ENCODE measurements at places on chromosomes 1 and 21.
A peak's percentile ranks its signal among the peaks of the same experiment; 100 is the strongest.

DNA sequence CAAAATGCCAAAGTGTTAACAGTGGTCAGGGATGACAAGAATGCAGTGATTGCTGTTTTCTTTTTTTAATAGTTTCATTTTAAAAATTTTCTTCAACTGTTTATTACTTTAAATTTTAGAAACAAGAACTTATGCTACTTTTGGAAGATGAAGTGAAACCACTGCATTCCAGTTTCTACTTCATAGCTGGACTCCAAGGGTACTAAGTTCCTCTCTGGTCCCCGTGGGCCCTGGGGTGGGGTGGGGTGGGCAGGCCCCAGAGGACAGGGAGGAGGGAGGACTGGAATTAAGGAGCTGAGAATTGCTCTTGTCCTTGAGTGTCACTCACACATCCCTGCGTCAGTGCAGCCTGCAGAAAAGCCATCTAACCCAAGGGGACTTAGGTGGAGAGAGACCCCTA, 97.3 kb downstream of the RAVER2 start:
- DNase-seq: no peak

GRCh38 chr1:47225430-47226100, 6.5 kb downstream of the TAL1 start:
- no peak for DNase-seq

DNA sequence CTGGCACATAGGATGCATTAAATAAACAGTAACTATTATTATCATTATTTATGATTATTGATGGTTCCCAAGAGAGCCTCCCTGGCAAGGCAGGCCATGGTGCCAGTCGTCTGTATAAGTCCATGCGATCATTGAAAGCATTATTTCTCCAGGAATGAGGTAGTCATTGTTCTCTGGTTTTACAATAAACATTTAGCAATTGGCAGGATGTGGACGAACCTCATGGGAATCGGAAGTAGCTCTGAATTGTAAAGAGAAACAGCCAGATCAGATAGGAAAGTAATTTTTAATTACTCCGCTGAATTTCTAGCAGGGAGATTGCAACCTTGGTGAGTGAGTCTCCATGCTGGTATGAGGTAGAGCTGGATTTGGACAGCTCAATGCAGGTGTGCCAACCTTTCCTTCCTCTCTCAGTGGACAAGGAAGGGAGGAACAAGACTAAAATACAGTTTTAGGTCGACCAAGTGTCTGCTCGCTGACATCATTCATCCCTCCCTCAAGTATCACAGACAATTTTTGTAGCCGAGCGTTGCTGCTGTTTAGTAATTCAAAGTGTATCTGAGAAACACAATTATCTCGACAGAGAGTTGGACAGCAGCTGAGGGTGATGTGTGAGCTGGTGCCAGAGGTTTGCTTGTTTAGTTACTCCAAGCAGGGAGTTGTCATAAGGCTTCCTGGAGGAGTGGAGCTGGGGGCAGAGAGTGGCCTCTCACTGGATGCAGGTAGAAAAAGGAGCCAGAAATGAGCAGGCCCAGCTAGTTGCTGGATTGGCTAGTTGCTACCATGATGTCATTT, 250.8 kb downstream of the KCNJ6 start:
- DNase-seq: no peak

- no peak for DNase-seq
Measured at GRCh38 chr21:29034678-29035077, 10.2 kb downstream of the USP16 start.

DNA sequence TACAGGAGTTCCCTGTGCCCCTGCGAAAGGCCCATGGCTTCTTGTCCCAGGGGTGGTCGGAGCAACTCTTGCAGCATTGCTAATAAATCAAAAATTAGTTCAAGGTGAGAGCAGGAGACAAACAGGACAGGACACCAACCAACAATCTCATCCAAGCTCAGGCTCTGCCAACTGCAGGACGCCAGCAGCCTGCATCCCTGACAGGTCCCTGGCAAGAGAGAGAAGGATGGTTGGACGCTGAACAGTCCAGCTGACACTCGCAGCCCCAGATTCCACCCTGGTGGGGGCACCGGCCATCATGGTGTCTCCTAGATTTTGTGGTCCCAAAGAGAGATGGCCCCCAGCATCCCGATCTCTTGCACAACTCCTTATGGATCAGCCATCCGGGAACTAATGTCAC, 142.1 kb upstream of the VAMP3 start:
- no peak for DNase-seq

DNA sequence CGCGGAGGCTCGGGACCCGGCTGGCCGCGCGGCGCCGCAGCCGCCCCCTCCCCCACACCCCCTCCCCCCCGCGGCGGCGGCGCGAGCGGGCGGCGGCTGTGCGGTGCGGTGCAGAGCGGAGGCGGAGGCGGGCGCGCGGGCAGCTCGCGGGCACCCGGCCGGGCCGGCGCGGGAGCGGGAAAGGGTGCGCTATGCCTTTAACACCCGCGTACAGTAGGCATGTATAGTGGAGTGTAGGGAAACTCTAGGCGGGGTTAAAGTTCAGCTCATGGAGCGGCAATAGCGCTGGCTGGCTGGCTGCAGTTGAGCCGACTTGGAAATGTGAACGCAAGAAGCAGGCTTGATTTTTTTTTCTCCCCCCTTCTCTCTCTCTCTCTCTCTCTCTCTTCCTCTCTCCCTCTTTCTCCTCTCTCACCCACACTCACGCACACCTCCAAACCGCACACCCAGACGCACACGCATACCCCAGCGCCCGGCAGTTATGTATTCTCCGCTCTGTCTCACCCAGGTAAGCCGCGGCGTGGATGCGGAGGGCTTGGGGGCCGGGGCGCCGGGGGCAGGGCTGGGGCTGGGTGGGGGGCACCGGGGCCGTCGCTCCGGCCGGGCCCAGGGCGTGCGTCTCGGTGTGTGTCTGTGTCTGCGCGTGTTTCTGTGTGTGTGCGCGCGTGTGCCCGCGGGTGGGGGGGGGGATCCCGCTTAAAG, at the start of gene NFIA:
NFIA (plus strand) TSS at position 251 of the 702 bp plus-strand sequence.
- DNase-seq: no peak

GRCh38 chr21:16992448-16992847, 520.4 kb upstream of the CXADR start:
- no peak for DNase-seq

- no peak for DNase-seq
Measured at GRCh38 chr1:156281693-156282478, 739 bp downstream of the SMG5 start.

- no peak for DNase-seq
Measured at GRCh38 chr21:38561613-38562581, 63.6 kb upstream of the ERG start.

GRCh38 chr21:41753006-41753898, 13.6 kb downstream of the RIPK4 start:
- DNase-seq: no peak

DNA sequence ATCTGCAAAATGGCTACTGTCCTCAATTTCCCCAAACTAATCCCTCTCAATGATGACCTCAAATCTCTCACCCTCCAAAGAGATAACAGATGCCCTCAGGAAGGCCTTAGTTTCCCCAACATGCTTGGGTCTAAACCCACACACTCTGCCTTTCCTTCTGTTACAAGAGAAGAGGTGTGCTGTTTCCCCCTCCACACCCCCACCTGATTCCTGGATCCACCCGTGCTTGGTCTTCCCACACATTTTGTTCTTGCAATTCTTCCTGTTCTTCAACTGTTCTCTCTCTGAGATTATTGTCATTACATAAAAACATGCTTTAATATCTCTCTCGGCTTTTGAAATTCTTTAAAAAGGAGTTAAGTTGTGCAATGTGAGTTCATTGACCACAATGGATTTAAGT, 5.7 kb upstream of the CBR3 start:
- DNase-seq: no peak

GRCh38 chr1:233328142-233328921, 808 bp downstream of the MAP3K21 start:
- no peak for DNase-seq

- DNase-seq: no peak
Measured at GRCh38 chr1:185663332-185663731, 70.9 kb upstream of the HMCN1 start.

DNA sequence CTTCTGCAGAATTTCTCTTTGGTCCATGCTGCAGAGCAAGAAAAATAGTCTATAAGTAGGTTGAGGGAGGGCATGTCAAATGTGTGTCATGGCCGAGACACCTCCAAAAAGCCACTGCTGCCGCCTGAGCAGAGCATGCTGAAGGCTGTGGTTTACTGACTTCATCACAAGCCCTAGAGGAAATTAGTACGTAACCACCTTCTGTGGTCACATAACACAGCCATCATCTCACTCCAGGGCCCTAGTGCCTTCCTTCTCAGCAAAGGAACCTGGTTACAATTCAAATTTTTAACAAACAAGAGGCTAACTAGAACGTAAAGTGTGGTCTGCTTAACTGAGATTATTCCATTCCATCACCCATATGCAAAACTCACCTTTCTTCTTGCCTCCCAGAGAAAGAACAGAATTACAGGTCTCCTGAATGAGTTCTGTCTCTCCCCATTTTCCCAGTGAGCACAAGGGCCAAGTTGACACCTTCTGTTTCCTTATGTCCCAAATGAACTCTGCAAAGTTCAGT, at the start of gene PTPN22:
PTPN22 (minus strand) TSS at position 116 of the 517 bp plus-strand sequence.
- peak; percentile 55 for DNase-seq

- no peak for DNase-seq
Measured at GRCh38 chr1:11967028-11967547, 13.2 kb upstream of the MFN2 start.

GRCh38 chr1:145857170-145857569, 1.7 kb downstream of the PIAS3 start:
- no peak for DNase-seq

- no peak for DNase-seq
Measured at GRCh38 chr1:34759503-34760357, at the start of gene GJB4. GJB4 (plus strand) TSS chr1:34759740; CDS start chr1:34761255, 1,515 bp downstream.

- DNase-seq: no peak
Measured at GRCh38 chr1:224339442-224340033, 9.6 kb upstream of the NVL start.

GRCh38 chr1:229131243-229132105, 139.4 kb upstream of the RAB4A start:
- DNase-seq: no peak

DNA sequence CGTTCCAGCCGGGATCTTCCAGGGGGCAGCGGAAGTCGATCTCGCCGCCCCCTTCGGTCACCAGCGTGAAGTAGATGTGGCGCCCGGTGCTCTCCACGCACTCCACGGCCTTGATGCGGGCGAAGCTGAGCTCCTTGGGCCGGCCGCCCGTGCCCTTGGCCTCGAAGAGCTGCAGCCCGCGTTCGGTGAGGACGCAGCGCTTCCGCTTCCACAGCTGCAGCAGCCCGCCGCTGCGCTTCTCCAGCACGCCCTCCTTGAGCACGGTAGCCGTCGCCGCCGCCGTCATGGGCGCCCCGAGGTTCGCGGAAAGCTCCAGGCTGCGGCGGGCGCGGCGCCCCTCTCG, 516 bp downstream of the PHLDA3 start:
- no peak for DNase-seq

DNA sequence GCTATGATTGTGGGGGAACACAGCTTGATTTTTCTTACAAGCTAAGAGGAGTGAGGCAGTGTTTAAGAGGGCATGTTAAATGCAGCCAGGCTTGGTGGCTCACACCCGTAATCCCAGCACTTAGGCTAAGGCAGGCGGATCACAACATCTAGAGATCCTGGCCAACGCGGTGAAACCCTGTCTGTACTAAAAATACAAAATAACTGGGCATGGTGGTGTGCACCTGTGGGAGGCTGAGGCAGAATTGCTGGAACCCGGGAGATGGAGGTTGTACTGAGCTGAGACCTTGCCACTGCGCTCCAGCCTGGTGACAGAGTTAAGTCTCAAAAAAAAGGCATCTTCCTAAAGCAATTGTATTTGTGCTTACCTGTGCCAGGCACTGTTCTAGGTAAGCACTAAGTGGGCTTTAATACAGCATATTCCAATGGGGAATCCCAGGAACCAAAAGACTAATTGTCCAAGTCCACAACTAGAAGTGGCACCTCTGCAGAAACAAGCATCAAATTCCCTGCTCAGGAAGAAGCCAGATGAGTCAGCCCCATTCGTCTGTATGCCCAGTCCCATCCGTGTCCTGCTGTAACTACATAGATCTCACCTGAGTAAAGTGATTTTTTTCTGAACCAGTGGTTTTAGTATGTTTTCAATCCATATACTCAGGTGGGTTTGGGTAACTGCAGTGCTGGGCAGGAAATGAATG, 4.6 kb downstream of the RCC1 start:
- DNase-seq: no peak

GRCh38 chr1:223713546-223714420, 1.4 kb downstream of the CAPN2 start:
- no peak for DNase-seq

DNA sequence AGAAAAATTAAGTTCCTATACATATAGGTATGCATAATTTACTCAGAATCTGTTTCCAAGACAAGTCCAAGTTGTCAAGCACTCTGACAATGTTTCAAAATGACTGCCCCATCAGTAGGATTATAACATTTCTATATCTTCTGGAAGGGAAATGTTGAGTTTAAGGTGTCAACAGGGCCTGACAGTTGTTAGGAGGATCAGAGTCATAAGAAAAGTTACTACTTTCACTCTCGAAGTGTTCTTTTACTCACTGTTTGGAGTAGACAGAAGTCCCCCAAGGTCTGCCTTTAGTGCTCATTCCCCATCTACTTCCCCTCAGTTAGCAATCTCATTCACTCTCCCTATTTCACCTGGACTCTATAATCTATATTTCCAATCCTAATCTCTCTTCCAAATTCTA, 20.6 kb upstream of the MAGI3 start:
- no peak for DNase-seq

GRCh38 chr1:182588500-182589396, at the start of gene RNASEL:
RNASEL (minus strand) TSS chr1:182589256; CDS start chr1:182586806, 2,450 bp downstream.
- no peak for DNase-seq

GRCh38 chr21:46096596-46097335, 1.1 kb upstream of the COL6A2 start:
- no peak for DNase-seq

DNA sequence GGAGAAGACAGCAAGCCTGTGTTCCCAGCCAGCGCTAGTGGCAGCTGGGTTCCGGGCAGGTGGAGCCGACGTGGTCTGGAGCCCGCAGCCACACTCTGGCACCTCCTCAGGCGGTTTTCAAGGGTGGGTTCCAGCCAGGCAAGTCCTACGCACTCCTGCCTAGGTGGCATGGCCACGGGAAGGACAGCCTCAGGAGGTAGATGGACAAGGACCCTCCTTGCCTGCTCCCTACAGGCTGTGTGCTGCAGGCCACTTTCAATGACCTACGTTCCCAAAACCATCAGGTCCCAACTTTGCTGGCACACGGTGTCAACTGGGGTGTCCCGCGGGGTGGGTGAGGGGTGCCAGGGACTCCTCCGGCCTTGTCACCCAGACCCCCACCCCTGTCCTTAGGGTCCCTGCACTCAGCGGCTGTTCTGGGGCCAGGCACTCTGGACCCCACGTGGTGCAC, 6.7 kb upstream of the PTGER3 start:
- DNase-seq: no peak

- DNase-seq: no peak
Measured at GRCh38 chr1:152451254-152451653, 37.2 kb upstream of the CRNN start.
